ENCODE measurements at places on chromosomes 12 and 14.

DNA sequence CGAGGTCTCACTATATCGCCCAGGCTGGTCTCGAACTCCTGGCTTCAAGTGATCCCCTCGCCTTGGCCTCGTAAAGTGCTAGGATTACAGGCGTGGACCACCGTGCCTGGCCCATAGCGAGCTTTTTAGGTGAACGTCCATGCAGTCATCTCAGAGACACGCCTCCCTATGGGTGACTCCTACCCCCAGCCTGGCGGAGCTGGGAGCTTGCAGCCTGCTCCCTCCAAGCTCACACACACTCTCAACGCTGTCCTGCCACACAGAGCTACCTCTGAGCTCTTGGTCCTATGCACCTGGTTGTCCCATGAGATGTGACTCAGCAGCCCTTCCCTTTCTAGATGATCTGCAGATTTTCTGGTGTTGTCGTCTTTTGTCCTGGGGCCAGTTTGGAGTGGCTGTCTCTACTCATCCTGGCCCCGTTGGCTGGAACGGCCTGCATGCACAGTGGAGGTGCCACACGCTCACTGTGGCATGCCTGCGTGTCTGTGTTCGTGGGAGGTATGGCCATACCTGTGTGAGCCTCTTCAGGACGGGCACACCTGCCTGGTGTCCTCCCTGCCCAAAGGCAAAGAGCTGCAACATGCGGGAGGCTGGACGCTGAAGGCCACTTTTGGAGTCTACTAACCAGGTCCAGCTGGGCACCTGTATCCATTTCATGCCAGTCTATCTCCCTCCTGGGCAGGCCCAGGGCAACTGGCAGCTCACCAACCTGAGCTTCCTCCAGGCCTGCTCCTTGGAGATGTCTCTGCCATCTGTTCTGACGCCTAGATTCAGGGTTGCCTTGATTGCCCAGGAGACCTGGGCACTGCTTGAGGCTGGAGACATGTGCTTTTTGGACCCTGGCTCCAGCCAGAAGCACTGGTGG lies 18.1 kb downstream of the CABP1 start:
- no peak for DNase-seq

DNA sequence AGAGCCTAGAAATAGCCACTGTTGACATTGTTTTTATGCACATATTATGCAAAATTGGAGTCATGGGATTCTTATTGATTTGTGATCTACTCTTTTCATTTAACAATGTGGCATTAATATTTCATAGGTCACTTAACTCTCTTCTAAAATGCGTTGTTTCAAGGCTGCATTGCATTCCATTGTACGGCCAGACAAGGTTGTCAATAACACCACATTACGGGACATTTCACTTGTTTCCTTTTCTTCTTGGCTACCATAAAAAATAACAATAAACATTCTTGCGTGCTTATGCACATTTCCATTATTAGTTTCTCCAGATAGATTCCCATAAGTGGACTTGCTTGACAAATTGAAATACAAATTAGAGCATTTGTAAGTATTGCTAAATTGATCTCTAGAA lies 120.8 kb upstream of the TMCC3 start:
- no peak for DNase-seq

DNA sequence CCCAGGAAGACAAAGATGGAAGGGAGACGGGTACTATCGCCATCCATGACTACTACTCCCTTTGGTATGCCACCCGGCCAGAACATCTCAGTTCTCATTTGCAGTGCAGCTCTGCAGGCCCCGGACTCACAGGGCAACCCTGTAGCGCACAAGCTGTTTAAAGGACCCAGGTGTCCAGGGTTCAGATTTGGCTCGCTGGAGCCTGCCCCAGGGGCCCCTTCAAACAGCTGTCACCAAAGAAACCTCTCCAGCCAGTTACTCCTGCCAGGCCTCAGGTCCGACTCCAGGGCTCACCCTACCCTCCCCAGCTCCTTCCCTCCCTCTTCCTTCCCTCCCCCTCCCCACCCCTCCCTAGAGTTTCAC lies 5.5 kb upstream of the CHD4 start:
- no peak for DNase-seq

DNA sequence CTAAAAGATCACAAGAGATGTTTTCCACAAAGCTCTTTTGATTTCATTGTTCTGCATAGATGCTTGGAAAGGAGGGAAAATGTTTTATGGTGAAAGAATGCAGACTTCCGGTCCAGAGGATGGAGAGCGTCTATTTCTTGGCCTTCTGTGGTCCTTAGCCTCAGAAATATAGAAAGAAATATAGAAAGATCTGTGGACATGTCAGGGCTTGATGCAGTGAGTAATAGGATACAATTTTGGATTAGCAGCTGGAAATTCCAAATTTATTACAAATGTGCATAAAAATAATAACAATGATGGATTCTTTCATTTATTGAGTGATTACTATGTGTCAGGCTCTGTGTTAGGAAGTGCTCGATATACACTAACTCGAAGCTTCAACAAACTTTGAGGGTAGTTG lies 20.2 kb downstream of the AKAP6 start:
- no peak for DNase-seq

GRCh38 chr14:45686771-45687170 lies 433.8 kb upstream of the MIS18BP1 start:
- no peak for DNase-seq

DNA sequence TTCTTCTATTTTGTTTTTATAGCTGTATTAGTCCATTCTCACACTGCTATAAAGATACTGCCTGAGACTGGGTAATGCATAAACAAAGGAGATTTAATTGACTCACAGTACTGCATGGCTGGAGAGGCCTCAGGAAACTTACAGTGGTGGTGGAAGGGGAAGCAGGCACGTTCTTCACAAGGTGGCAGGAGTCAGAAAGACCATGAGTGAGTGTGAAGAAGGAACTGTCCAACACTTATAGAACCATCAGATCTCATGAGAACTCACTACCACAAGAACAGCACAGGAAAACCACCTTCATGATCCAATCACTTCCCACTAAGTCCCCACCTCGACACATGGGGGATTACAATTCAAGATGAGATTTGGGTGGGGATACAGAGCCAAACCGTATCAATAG lies 42.3 kb downstream of the ARMH4 start:
- no peak for DNase-seq

DNA sequence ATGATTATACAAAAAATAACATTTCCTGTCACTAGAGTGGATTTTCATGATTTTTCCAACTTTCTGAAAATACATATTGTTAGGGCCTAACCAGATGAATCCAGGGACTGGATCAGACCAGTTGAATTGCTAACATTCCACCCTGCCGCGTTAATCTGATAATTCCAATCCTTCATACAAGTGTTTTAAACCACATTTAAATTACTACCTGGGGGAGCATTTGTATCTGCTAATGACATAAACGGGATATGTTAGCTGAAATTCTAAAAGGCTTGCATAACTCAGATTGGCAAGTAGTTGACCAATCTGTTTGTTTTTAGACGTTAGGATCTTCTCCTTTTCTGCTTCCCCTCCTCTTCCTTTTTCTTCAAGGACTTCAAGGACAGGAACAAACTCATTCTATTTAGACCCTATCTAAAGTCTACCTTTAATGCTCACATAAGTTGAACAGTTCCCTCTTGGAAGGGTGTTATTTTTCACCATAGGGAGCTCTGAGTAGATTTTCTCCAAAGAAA lies 239.0 kb downstream of the ADAMTS20 start:
- DNase-seq = no peak

DNA sequence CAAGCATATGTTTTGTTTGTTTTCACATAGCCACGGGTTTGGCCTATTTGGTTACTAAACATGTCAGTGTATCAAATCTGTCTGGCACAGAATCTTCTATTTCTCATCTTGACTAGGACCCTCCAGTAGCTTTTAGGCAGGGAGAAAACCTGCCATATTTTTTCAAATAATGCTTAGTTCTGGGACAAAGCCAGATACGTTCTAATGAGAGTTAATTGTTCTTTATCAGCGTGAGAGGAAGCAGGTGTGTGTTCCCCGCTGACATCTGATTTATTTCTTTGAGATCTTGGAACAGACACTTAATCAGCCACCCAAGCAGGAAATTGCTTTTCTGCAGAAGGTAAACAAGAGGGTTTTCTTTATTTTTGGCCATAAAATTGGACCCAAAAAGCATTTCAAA lies 54.8 kb downstream of the GOLGA5 start:
- no peak for DNase-seq

DNA sequence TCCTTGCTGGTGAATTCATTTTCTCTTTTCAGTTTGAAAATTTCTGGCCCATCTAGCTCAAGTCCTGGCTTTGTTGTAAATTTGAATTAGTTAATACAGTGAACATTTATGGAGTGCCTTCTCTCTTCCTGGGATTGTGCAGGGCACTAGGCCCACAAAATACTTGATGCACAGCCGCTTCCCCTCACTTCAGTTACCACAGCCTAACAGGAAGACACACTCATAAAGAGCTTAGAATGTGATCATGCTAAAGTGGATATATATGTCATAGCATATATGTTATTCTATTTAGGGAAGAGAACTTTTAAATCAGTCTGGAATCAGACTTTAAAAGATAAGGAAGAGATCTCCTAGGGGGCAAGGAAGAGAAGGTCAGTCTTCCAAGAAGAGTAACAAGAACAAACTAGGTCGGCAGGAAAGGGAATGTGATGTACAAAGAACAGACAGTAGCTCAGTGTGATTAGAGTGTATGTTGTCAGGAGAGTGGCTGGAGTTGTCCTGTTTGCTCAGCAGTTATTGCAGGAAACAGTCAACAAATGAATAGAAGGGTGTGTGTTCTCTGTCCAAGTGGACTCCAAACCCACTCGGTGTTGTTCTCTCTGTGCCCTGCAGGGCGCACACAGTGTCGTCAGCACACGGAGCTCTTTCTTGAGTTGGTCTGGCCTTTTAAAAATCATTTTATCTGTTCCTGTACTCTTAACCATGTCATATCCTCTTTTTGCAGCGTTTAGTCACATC lies 74.4 kb downstream of the DAAM1 start:
- no peak for DNase-seq

DNA sequence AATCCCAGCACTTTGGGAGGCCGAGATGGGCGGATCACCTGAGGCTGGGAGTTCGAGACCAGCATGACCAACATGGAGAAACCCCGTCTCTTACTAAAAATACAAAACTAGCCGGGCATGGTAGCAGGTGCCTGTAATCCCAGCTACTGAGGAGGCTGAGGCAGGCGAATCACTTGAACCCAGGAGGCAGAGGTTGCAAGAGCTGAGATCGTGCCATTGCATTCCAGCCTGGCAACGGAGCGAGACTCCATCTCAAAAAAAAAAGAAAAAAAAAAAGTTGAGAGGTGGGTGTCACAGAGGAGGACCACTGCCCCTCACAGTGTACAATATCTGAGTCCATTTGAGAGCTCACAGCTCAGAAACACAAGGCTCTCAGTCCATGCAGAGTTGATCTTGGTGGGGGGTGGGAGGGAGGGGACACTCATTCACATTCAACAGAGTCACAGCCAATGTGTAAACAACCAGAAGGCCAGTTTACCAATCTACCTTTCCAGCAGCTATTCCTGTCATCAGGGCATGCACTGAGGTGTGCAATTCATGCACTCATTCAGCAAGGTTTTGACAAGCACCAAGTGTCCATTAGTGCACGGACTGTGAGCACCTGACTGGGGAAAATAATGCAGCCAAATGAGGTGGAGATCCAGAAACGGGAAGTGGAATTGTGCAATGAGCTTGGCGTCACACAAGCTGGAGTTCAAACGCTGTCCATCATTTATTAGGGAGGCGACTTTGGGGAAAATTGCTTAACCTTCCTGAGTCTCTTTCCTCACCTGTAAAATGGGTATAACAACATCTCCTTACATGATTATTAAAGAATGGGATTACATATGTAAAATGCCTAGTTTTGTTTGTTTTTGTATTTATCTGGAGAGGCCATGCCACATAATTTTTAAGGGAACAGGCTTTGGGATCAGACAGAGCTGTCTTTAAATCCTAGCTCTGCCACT lies 4.4 kb upstream of the EIF5 start:
- DNase-seq = peak; percentile 86

DNA sequence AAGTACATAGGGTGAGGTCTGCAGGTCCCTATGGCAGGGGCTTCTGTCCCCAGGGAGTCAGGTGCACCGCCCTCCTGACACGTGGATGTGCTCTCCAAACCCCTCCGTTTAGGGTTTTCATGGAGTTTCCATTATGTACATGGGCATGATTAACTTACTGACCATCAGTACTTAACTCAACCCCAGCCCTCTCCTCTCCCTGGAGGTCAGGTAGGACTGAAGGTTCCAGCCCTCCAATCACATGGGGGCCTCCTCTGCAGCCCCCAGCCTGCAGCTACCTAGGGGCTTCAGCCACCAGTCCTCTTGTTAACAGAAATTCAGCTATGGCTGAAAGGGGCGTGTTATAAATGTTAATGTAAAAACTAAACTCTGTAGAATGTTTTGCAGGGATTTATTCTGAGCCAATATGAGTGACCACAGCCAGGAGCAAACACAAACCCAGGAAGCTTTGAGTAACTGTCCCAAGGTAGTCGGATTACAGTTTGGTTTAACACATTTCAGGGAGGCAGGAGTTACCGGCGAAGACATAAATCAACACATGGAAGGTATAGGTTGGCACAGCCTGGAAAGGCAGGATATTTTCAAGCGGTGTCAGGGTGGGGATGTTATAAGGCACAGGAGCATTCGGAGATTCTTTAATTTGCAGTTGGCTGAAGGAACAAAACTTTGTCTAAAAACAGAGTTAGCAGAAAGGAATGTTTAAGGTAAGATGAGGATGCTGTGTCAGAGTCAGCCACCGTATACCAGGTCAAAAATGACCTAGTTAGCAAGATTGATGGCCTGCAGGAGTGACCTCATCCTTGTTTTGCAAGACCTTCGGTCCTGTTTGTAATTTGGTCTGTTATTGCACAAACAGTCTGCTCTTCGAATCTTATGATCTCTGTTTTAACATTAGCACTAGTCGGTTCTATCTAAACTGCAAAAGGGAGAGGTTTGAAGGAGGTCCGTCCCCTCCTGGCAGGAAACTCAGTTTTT lies 75.2 kb downstream of the TNFAIP2 start:
- DNase-seq = peak; percentile 74

DNA sequence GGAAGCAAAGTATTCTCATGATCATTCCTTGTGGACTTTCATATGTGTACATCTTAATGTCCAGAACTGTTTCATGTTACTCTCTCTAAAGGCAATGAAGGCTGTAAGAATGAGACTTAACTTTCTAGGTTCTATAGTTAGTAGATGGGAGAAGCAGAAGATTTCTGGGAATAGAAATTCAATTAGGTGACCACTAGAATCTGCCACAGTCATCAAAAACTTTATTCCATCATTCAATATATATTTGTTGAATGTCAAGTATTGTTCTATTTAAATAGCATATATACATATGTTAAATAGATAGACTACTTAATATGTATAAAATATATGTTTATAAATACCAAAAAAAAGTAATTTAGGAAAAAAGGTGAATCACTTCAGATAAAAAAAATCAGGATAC lies 972.9 kb downstream of the SLC6A15 start:
- no peak for DNase-seq

DNA sequence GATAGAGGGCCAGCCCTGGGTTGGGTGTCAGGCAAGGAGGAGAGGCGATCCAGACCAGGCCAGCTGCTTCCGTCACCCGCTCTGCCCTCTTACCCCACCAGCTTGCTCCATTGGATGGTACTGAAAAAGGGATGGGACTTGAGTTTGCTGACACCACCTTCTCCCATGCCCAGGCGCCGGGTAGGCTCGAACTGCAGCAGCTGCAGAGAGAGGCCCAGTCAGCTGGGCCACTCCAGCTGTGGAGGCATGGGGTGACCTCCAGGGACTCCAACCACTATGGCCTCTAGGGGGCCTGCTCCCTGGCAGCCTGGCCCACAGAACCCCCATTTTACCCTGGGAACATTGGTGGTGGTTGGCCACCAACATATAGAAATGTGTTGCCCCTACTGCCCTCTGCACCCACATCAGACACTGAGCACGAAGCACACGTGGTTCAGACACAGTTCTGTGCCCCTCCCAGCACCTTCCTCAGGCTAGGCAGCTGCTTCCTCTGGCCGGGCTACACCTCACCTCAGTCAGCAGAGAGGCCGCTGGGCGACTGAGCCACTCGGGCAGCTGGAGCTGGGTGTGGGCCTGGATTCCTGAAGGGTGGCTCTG lies 16.0 kb downstream of the RPS6KL1 start:
- no peak for DNase-seq
